Ascending aorta (tissue), 2 donors: ENCODE measurements at places on chromosomes 1 and 21.

- no peak for DNase-seq
These were observed 15.6 kb upstream of the NCMAP start for GRCh38 chr1:24540051-24540905.

DNA sequence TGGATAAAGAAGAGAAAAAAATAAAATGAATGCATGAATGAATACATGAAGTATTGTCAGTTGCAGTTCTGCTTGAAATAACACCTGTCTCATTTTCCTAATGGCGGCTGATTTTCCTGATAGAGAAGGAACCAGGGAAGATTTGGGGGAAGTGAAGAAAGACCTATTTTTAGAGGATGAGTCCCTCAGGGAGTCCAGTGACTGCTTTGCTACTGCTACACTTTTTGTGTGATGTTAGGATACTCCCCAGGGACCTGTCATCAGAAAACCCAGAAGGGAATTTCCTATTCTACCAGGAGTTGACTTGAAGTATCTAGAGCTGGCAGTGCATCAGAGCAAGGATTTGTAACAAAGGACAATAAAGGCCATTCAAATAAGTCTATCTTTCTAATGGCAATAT is 114.8 kb downstream of the MAB21L3 start:
- no peak for DNase-seq

- DNase-seq: no peak
These were observed 66.8 kb downstream of the SLC27A3 start for GRCh38 chr1:153842006-153842471.

DNA sequence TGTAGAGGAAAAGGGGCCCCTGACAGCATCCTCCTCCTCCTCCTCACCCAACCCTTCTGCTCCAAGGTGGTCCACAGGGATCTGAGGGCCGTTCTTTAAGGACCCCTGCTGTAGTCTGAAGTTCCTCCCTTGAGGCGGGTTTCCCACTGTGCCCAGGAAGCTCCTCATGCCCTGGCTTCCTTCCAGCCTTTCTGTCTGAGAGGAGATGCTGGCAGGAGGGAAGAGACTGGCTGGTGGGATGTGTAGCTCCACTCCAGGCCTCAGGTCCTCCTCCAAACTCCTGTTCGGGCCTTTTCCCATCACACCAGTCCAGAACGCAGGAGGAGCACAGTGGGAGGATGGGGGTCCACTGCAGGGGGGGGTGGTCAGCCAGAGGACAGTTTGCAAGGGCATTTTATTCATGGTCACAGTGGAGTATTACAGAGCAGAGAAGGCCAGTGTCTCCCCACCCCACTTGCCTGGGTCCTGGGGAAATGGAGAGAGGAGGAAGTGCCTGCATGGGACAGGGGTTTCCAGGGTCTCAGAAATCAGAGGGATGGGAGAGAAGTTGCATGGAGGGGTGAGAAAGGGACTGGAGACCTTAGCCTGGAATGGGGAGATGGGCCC is 7.8 kb downstream of the ETV3L start:
- DNase-seq: no peak

- DNase-seq: no peak
These were observed 48.6 kb upstream of the PTGFRN start for GRCh38 chr1:116861137-116861536.

GRCh38 chr1:66311628-66312027 is 222.3 kb upstream of the SGIP1 start:
- DNase-seq: no peak

- DNase-seq: no peak
These were observed 6.2 kb upstream of the BMP8A start for GRCh38 chr1:39485046-39485803.

- no peak for DNase-seq
These were observed 389.8 kb upstream of the ADGRL2 start for GRCh38 chr1:81410941-81411340.

- no peak for DNase-seq
These were observed 119.2 kb downstream of the ITSN1 start for GRCh38 chr21:33761441-33762036.

DNA sequence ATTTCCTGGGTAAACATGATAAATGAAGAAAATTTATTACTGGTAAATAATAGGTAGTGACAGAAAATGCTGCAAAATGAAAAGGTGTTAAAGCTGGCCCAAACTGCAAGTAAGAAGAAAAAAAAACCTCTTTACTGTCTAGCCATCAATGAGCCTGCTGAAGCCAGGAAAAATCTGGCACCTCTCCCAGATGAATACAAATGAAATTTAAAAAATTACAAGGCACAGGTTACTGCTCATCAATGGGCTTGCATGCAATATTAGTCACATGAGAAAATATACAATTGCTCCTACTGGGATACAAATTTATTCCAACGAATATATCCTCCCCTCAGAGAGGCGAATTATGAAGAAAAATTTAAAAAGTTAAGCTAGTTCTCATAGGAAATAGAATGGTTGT is 1422.5 kb downstream of the KCNT2 start:
- no peak for DNase-seq

- DNase-seq: no peak
These were observed 6.0 kb downstream of the CDK18 start for GRCh38 chr1:205510308-205510950.

DNA sequence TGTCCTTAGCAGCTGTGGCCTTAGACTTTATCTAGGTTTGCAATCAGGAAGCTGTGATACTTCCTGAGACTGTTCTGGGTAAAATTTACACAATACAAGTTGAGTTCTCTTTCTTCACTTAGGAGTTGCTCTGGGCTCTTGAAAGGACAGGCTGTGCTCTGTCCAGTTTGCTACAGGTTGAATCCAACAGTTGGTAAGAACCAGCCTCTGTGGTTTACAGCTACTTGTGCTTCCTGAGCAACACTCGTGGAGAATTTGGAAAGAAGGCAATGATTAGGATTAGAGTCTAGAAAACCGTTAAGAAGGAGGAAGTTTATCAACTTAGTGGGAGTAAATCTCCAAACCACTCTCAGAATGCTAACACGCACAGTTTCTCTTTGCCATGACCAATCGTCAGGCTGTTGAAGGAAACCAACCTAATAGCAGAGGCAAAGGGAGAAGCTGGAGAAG is 26.8 kb downstream of the GFI1 start:
- DNase-seq: no peak

- no peak for DNase-seq
These were observed 720 bp downstream of the SUSD4 start for GRCh38 chr1:223363057-223363855.

DNA sequence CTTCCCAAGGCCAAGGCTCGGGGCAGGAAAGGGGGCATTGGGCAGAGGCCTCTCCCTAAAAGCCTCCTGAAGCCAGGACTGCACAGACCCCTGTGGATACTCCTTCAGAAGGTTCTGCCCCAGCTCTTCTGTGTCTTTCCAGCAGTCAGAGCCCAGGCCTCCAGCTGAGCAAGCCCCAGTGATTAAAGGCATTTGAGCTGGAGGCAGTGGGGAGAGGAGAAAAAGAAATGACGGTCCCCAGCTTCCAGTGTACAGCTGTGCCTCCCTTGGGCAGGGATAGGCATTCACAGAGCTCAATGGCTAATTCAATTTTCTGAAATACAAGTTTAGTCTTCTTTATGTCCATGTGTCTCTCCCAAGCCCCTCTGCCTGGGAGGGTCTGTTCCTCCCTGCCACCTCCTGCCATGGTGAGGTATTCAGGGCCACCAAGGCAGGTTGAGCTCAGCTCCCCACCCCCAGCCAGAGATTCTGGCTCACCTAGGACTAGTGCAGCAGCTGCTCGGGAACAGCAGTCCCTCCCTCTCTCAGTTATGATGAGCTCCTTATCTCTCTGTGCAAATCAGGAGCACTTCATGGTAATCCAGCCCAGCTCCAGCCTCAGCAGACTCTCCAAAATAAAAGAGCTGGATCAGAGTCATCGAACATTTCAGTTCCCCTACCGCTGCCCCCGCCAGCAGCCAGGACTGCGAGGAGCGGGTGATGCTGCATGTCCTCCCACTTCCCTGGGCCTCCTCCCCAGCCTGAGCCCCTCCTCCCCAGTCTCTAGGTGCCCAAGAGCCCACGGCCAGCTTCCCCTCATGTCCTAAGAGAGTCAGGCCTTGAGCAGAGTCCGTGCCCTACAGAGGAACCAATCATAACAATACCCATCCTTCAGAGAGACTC is 208.4 kb upstream of the ZC3H12A start:
- DNase-seq: no peak

GRCh38 chr1:173420330-173420806 is 56.8 kb upstream of the PRDX6 start:
- no peak for DNase-seq

- DNase-seq: no peak
These were observed 20.2 kb upstream of the SLC1A7 start for GRCh38 chr1:53162621-53163020.

- DNase-seq: no peak
These were observed 79.4 kb upstream of the RRP15 start for GRCh38 chr1:218205721-218206120.

DNA sequence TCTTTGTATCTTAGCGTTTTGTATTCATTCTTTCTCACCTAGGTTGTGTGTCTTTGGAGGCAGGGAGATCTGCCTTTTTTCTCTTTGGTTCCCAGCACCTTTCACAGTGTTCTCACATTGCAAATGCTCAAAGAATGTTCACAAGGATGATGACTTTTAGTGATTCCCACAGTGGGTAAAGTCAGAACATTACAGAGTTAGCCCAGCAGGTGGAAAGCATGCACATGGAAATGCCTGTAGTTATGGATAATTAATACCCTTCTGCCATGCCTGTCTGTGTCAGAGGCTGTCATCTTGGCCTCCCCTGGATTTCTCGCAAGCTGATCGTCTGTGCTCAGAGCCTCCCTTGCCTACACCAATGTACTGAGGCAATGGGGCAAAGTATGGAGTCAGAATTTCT is 458.9 kb downstream of the LMO4 start:
- DNase-seq: no peak

GRCh38 chr1:172646653-172647052 is 12.2 kb upstream of the FASLG start:
- DNase-seq: no peak

- DNase-seq: no peak
These were observed 1035.7 kb downstream of the ADGRL2 start for GRCh38 chr1:82836213-82836972.

DNA sequence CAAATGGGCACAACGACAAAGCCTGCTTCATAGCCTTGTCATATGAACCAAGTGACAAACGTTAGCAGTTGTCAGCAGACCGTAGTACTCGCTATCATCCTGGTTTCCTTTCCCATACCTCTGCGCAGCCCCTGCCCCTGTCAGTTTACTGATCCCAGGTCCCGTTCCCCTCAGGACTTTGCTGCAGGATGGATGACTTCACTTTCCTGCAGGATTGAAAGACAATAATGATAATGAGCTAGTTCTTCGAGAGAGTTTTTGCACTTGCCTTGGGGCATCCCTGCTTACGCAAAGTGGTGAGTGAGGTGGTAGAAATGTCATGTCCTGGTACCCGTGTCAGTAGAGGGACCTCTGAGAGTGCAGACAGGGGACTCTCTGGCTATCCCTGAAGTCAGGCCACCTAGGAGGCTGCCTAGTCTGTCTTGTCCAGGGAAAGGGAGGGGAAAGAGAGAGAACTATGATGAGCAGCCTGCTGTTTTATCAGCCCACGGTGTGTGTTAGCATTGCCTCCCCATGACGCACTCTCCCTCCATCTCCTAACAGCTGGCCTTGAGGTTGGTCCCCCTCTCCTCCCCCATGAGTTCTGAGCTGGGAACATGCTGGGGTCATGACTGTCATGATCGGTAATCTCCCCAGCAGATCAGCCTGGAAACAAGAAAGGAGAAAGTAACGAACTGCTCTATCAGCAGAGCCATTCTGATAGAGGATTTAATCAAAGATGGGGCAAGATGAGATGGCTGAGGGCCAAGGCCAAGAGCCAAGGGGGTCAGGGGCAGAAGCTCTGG is 53.7 kb downstream of the ELK4 start:
- DNase-seq: no peak

- DNase-seq: no peak
These were observed 79.9 kb upstream of the PLPPR5 start for GRCh38 chr1:99084562-99084961.

DNA sequence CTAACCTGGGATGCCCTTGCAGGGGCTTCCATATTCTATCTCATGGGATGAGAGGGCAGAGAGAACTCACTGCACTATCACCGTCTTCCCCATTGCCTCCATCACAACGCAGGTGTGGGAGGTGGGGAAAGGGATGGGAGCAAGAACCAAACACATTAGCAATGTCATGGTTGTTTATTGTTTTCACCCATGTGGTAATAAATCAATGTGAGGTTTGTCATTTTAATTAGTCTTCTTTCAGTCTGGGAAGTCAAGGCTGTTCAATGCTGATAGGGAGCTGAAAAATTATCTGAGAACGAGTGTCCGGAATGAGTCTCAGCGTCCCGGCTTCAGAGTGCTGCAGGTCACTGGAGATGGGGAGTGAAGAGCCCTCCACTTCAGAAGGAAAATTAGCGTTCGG is 268.5 kb downstream of the DUSP10 start:
- no peak for DNase-seq

DNA sequence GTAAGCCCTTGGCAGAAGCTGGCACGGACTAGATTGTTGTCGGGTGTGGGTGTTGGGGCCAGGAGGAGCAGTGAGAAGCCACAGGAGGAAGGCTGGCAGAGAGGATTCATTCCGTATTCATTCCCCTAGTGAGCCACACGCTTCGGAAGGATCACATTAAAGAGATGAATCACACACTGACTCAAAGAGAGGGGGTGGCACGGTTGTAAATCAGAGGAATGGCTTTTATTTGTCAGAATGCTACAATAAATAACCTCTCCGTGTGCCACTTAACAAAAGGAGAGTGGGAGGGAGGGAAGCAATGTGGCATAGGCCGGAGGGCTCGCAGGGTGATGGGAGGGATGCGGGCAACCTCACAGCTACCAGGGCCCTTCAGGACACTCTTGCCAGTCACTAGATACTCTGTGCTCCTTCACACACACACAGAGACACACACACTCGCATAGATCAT is 135.5 kb downstream of the HIVEP3 start:
- no peak for DNase-seq

GRCh38 chr1:27137544-27138075 is 17.3 kb downstream of the SLC9A1 start:
- peak; percentile 30 for DNase-seq

- DNase-seq: no peak
These were observed 12.7 kb downstream of the MTFR1L start for GRCh38 chr1:25832336-25833037.

DNA sequence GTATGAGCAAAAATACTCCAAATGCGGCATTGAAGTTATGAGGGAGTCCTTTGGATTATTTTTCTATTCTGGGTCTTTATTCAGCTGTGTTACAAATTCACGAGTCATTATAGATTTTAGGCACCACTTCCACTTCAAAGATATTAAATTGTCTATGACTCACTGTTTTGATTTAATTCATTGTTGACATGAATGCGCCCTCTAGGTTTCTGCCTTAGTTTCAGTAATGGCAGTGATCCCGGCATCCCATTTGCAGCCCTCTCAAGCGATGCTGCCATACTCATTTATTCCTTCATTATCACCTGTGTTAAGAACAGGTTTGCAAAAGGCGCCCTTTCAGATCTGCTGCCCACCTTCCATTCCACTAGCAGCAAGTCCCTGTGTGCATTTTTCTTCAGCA is 14.0 kb downstream of the RSPO1 start:
- no peak for DNase-seq
